AML-193 (cell line): ENCODE measurements at places on chromosomes 11 and 22.

DNA sequence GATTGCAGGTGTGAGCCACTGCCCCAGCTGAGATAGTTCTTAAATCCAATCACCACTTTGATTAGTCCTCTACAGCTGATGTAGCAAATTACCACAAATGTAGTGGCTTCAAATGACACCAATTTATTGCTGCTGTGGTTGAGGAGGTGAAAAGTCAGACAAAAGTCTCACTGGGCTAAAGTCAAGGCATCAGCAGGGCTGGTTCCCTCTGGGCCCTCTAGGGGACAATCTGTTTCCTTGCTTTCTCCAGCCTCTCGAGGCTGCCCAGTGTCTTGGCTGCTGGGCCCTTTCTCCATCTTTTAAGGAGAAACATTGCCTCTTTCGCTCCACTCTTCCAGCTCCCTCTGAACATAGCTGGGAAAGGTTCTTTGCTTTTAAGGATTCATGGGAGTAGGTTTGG, 50.5 kb upstream of the SHANK2 start:
- no peak for DNase-seq

- DNase-seq, result no peak
These were observed 191.5 kb upstream of the BLID start for GRCh38 chr11:122307476-122308035.

DNA sequence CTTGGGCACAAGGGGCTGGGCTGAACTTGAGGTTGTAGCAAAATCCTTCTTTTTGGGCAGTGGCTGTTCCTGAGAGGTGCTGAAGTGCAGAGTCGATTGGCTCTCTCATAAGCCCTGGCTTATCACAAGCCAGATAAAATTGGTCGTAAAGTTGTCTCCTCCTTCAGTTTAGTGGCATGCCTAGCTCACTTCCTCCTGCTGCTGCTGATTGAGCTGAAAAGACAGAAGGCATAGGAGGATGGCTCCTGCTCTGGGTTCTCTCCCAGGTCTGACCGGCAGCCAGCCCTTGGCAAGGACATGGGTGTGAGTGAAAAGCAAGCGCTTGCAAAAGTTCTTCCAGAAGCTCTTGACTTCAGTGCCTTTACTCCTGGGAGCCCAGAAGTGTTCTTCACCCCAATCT, 83.9 kb downstream of the LDLRAD3 start:
- no peak for DNase-seq

GRCh38 chr11:94521684-94522083, 9.4 kb downstream of the C11orf97 start:
- DNase-seq, result peak; percentile 63

DNA sequence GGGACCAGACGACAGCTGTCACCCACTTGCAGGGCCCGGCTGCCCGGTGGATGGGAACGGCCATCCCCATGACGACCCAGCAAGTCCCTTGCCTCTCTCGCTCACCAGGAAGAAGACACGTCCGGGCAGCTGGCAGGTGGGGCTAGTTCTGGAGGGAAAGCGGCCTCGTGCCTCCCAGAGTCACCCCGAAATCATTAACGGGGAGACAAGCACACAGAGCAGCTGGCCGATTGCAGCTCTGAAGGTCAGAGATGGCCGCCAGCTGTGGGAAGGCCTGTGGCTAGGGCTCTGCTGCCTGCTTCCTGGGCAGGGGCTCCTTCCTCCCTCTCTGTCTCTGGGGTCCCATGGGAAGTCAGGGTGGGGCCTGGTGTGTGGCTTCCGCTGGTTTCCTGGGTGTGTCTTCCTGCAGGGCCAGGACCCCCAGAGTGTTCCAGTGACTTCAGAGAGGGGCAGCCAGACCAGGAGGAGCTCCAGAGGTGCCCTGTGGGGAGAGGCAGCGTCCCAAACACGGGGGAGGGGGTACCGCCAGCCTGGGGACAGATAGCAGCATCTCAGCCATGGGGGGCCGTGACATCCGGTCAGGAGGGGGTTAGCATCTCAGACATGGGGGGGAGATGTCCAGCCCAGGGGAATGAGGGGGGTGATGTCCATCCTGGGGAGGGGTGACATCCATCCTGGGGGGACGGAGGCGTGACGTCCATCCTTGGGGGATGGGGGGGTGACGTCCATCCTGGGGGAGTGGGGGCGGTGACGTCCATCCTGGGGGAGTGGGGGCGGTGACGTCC, 114.9 kb downstream of the KCNQ1 start:
- no peak for DNase-seq

GRCh38 chr11:114259551-114259983, 36.6 kb upstream of the NNMT start:
- no peak for DNase-seq

DNA sequence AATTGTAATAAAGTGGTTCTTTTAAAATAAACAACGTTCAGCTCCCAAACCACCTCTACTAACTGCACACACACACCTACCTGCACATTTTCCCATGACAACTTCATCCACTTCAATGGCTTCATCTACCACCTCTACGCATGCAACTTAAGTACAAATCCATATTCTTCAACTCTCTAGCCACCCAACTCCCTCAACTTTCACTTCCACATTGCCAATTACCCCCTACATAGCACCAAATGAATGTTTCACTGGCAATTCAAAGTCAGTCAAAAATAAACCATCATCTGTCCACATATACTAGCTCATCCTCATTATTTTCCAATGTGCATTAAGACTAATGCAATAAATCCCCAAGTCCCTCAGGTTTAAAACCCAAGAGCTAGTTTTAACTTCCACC, 50.7 kb upstream of the ARHGAP32 start:
- no peak for DNase-seq

DNA sequence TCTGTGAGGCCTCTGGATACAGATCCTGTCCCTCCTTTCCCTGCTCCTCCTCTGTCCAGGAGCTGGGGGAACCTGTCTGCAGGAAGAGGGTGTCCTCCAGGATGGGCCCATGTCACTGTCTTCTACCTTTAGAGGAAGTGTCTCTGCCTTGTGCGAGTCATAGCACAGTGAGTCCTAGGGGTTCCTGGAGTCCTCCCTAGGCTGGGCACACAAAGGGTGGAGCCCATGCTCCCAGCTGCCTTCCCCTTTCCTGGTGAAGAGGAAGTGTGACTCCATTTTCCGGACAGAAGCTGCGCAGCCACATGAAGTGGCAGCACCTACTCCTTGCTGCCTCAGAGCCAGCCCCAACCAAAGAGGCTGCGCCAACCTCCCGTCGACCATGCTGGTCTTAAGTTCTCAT, 112.2 kb downstream of the CTTN start:
- no peak for DNase-seq
